Activated CD4-positive, alpha-beta T cell treated with anti-CD3 and anti-CD28 coated beads, Interleukin-2, amount 10 ng/mL, durations not matched to agents 24 days and 14 days (primary cell): ENCODE measurements at places on chromosomes 1 and 21.

DNA sequence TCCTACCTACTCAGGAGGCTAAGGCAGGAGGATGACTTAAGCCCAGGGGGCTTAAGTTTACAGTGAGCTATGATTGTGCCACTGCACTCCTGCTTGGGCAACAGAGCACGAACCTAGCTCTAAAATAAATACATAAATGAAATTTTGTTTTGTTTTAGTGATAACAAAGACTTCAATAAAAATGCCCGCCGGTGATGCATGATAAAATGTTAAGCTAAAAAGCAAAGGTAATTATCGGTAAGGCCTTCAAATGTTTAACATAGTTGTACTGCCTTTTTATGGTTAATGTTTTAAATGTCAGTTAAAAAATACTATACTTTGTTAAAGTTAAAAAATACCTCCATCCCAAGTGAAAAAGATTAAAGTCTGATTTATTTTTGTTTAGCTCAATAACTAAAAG is 27.0 kb downstream of the KDM5B start:
- no peak for DNase-seq

DNA sequence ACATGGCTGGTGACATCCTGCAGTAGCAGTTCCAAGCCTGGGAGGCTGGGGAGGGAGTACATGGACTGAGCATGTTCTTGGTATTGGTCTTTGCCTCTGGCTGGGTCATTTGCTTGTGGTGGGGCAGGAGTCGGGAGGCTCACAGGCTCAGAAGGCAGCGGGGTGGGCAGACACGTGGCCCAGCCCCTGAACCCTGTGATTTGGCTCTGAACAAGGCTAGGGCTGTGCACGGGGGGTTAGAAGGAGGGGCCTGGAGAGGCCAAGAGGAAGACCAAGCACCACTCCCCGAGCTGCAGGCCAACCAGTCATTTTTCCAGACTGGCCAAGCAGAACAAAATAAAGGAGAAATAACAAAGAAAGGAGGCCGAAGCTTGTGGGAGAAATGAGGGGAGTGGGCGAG is 9.7 kb upstream of the PRELP start:
- DNase-seq = no peak

- no peak for DNase-seq
These were observed 706 bp downstream of the CREB3L4 start for GRCh38 chr1:153968408-153968807.

DNA sequence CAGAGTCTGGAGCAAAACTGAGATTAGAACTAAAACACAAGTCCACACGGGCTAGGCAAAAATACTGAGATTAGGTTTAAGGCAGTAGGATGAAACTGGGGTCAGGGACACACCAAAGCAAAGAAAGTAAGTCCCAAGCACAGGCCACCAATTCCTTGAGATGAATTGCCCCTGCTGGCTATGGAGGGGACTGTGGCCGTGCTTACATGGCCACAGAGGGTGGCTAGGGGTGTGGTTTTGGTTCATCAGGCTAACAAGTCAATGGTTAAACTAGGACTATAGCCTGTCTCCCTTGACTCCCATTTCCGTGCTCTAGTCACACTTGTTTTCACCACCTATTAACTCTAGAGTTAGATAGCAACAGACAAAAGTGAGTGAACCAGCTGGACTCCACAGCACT is 394.8 kb downstream of the PBX1 start:
- DNase-seq = no peak

- DNase-seq = no peak
These were observed 51.6 kb downstream of the ALG14 start for GRCh38 chr1:95021119-95021518.

DNA sequence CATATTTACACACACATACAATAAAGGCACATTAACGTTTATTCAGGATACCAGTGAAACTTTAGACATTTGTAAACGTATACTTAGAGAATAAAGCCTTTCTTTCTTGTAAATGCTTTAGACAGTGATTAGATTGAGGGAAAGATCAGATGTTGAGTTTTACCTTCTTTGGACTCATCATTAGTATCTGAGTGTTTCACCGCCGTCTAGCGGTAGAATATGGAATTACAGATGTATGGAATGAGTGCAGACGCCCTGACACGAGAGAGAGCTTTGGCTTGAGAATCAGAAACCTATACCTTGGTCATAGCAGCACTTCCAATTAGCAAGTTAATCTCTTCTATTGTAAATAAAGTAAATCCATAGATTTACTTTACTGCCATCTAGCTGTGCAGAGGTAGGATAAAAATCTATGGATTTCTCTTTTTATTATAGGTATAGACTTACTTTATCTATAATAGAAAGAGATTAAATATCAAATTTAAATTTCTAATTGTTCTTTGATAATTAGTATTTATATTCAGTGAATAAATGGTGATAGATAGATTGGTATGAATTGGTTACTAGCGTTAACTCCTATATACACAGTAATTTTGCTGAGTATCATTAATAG is 12.6 kb downstream of the FLG2 start:
- peak; percentile 88 for DNase-seq

DNA sequence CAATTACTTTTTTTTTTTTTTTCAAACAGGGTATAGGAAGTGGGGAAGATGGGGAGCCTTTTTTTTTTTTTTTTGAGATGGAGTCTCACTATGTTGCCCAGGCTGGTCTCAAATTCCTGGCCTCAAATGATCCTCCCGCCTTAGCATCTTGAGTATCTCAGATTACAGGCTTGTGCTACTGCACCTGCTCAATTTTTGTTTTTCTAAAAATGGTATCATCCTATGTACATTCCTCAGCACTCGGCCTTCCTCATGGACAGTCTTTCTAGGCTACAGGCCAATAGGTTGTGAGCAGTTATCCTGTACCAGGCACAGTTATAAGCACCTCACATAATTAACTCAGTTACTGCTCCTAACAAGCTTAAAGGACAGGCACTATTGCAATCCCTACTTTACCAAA is 132.1 kb upstream of the EDN2 start:
- DNase-seq = no peak

- no peak for DNase-seq
These were observed 44.9 kb downstream of the PCSK9 start for GRCh38 chr1:55084257-55084656.

DNA sequence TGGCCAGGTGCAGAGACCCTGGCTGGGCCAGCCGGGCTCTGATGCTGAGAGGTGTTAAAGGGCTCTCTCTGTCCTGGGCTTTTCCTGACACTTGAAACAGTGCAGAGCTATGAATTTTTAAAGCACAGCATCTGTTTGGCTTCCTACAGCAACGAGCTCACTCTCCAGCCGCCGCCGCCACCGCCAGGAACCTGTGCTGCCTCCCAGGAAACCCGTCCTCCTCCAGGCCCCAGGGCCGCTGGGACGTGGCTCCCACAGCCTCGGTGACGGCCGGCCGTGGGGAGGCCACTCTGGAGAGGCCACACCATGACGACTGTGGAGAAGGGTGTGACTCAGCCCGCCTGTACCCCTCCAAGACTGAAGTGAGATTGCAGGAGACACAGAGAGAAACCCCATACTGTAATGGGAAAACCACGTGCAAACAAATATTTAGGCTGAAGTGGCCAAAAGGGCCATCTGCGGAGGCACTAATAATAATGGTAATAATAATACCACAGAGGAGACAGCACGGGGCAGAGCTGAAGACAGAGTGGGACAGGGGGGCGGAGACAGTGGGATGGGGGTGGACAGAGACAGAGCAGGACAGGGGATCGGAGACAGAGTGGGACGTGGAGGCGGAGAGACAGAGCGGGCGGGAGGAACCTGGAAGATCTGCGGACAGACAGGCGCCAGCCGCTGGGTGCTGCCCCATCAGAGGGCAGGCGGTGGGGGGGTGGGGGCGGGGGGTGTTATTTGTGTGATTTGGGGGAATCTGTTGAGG is 139.2 kb downstream of the CASZ1 start:
- no peak for DNase-seq

- no peak for DNase-seq
These were observed 344.5 kb upstream of the GREM2 start for GRCh38 chr1:240956424-240956823.

- DNase-seq = no peak
These were observed 806.2 kb downstream of the PLA2G4A start for GRCh38 chr1:187634940-187635339.

- DNase-seq = no peak
These were observed 299.1 kb downstream of the CAMTA1 start for GRCh38 chr1:7084232-7084894.

- DNase-seq = peak; percentile 68
These were observed 90.8 kb upstream of the TNFSF4 start for GRCh38 chr1:173297798-173298391.

GRCh38 chr1:156608036-156608674 is 6.9 kb upstream of the GPATCH4 start:
- peak; percentile 90 for DNase-seq

- no peak for DNase-seq
These were observed 54.0 kb upstream of the SYT6 start for GRCh38 chr1:114207635-114208034.

GRCh38 chr1:204530932-204531331 is 14.7 kb downstream of the MDM4 start:
- no peak for DNase-seq

DNA sequence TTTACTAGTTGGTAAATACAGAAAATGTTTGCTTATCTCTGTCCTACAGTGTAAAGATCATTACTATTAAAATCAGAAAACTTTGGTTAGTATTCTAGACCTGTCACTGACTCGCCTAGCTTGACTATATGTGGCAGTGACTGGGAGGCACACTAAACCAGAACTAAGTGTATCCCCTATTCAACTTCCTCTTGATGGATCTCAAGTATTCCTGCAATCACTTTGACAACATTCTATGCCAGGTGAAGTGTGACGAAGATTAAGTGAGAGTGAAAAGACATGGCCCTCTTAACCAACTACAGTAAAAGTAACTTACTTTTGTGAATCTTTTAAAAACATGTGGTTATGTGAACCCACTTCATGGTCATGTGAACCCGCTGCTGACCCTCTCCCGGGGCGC is 223.0 kb upstream of the ADAMTS5 start:
- DNase-seq = no peak

DNA sequence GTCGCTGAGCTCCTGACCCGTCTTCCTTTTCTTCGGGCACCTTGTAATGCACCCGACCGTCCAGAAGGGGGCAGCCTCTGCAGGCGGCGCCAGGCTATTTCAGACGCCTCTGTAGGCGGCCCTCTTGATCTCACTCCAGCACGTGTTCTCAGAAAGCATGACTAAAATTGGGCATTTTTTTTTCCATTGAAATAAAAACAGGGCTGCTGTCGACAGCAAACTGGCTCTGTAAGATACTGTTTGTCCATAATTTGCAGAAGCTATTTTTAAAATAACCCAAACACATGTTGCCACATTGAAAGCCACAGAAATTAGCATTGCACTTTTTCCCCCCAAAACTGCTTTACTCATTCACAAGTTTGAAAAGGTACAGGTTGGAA is 78.0 kb downstream of the STUM start:
- peak; percentile 94 for DNase-seq

- DNase-seq = no peak
These were observed 3.4 kb downstream of the RUNX3 start for GRCh38 chr1:24926563-24927249.

GRCh38 chr1:230167419-230167852 is 100.4 kb downstream of the GALNT2 start:
- peak; percentile 78 for DNase-seq

- DNase-seq = no peak
These were observed 1260.6 kb upstream of the ADGRL2 start for GRCh38 chr1:80540149-80540548.

- peak; percentile 95 for DNase-seq
These were observed 8.0 kb upstream of the MAN1C1 start for GRCh38 chr1:25608488-25609178.

DNA sequence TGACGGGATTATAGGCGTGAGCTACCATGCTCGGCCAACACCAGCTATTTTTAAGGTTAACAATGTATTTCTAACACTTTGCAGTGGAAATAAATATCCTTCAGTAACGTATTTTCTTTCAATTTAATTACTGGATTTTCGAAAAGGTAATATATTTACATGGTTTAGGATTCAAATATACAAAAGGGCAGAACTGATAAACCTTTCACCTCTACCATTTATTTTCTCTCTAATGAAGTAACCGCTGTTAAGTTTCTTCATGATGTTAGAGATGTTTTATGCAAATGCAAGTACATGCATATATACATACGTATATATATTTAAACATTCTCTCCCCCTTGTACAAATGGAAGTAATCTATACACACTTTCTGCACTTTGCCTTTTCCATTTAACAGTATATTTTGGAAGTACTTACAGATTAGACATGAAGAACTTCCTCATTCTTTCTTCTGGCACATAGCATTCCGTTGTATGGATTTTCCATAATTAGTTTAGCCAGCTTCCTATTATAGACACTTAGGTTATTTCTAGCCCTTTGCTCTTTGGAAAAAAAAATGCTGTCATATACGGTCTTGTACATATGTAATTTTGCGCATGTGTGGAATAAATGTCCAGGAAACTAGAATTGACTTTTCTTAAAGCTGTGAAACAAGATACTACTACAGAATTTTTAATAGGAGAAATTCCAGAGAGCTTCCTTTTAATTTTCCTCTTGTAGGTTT is 14.9 kb upstream of the HJV start:
- no peak for DNase-seq
